ENCODE measurements at places on chromosomes 3 and 15.

- DNase-seq = no peak
Observed at GRCh38 chr15:31307270-31308184, 19.1 kb upstream of the KLF13 start.

DNA sequence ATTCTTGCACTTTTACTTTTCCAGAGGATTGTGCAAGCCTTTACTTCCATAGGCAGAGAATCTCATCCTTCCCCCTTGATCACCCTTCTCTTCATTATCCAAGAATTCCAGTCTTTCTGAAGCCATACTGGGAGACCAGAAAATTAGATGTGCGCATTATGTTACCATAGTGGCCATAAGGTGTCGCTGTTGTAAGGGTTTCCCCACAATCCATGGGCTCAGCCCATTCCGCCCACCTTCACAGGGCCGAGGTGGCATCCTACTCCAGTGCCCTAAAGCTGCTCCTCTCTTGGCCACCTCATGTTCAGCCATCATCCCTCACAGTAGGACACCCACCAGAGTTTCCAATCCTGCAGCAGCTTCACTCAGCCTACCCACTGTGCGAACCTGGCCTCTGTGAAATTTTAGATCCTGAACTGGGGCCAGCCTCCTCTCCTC is 35.0 kb downstream of the CTSH start:
- DNase-seq = peak; percentile 35

DNA sequence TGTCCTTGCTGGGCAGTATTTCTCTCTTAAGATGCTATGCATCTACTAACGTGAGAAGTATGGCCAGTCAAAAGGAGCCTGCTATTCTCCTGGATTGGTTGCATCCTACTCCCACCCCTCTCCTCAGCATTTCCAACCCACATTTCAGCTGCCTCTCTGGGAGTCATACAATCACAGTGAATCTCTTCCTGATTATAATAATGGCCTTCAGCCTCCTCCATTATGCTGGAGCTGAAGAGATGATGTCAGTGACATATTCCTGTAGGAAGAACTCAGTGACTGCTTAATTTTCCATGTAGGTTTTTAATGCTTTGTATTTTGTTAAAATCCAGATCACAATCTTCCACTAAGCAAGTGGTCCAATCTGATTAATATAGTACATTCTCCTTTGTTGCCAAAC is 82.7 kb upstream of the SUCLG2 start:
- no peak for DNase-seq

GRCh38 chr3:25427563-25427941 is 511 bp upstream of the RARB start:
- DNase-seq = no peak

- no peak for DNase-seq
Observed at GRCh38 chr3:104437131-104437750, 929.5 kb upstream of the ALCAM start.

DNA sequence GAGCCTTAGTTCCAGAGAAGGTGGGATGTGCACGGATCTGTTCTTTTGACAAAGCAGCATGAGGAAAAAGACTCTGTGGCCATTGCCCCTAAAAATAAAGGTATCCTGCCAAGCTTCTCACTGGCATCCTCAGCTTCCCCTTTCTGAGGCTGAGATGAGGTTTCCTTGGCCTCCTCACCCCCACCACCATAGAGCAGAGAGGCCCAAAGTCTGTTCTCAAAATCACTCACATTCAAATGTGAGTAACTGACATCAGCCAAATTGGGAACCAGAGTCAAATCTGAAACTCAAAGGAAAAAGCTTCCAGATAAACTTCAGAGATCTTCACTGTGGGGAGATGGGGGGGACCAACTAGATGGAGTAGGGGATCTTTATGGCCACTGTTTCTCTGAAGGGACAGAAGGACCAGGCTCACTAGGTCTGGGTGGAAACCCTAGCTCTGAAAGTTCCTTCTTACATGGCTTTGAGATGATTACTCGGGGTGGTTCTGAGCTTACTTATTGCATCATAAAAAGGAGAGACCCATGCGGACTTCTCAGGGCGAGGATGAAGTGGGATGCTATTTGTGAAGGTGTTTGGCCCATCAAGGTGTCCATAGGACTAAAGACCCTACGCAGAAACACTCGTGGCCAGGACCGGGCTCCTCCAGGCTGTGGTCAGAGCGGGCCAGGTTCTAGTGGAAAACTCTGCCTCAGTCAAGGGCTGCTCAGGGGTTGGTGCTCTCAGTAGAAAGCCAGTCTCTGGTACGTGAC is 61.5 kb upstream of the MEF2A start:
- no peak for DNase-seq

- DNase-seq = no peak
Observed at GRCh38 chr3:195443391-195443989, 670 bp upstream of the ACAP2 start.

DNA sequence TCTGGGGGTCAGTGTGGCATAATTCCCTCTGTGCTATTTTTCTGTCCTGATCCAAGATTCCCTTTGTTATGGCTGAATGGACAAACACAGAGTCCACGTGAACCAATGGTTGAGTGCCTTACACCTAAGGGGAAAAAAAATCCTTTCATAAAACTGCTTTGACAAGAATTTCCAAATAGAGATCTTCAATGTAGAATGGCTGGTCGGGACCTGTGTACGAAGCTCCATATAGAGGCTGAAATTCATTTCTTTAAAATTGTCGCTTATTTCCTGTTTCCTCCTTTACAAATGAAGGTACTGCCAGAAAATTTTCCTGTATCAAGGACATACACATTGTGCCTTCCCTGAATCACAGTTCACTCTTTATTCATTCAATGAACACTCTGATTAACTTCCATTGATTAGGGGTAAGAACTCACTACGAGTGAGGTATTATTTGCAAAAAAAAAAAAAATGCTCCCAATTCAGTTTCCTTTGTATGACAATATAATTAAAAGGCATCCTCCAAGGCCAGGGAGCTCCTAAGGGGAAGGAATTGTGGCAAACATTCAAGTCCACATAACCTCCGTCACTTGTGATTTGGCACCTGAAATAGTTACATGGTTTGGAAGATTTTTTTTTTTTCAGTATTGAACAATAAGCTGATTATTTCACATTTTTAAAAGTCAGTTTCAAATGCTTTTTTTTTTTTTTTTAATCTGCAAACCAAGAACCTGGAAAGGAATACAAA is 293.8 kb downstream of the MEX3B start:
- no peak for DNase-seq

- DNase-seq = no peak
Observed at GRCh38 chr3:70580021-70580420, 267.6 kb upstream of the MDFIC2 start.

DNA sequence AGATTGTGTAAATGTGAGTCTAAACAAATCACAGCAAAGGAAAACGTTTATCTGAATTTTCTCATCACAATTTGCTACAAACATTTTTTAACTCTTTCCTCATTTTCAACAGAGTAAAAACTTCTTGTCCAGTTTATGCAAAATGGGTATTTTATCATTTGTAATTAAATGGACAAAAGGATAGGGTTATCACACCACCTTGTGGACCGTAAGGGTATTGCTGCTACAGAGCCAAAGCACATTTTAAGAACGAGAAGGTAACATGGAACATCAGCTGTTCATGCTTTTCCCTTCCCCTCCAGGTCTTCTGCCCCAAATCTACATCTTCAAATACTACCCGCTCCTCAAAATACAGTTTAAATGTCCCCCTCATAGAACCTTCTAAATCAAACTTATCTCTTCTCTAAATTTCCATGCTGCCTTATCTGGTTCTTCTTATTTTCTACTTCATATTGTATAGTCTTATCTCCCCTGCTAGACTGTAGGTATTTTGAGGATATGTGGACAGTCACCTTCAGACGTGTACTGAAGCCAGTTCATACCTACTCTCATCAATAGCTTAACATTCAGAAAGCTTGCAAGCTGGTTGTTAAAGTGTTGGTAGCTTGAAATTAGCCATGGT is 12.8 kb upstream of the SETMAR start:
- peak; percentile 32 for DNase-seq

- no peak for DNase-seq
Observed at GRCh38 chr15:29032229-29032625, 146.5 kb downstream of the APBA2 start.

DNA sequence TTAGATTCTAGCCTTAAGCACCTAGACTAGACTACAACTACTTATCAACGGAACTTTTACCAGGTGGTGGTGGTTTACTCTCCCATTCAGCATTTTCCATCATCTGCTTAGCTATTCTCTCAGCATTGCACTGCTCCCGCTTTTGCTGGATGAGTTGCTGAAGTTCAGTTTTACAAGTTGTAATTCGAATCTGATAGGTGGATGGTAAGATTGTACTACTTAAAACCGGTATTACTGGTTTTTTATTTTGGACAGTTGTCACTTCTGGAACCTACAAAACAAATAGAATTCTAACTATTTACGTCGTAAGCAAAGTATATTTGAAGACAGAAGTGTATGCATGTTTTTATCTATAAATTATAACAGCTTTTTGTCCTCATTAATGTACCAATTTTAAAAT is 41.1 kb downstream of the PIK3R4 start:
- no peak for DNase-seq

DNA sequence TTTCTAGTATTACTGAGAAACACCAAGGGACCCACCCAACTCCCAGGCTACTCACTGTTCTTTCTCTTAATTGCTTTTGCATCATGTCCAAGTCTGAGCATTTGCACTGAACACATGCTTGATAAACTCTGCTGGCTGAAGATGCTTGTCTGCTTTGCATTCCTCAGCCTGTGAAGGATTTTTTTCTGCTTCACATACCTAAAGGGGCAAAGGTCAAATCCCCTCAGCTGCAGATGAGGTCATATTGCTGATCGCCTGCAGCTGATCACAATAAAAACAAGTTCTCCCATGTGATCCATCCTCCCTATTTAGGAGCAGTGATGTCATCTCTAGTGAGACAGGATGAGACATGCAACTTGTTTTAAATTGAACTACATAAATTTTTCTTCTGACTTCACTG is 84.6 kb upstream of the DCBLD2 start:
- no peak for DNase-seq
